ENCODE measurements at places on chromosomes 7 and 10.
A peak's percentile ranks its signal among the peaks of the same experiment; 100 is the strongest.

GRCh38 chr10:94846204-94846603 lies 83.7 kb downstream of the CYP2C19 start:
- no peak for DNase-seq

DNA sequence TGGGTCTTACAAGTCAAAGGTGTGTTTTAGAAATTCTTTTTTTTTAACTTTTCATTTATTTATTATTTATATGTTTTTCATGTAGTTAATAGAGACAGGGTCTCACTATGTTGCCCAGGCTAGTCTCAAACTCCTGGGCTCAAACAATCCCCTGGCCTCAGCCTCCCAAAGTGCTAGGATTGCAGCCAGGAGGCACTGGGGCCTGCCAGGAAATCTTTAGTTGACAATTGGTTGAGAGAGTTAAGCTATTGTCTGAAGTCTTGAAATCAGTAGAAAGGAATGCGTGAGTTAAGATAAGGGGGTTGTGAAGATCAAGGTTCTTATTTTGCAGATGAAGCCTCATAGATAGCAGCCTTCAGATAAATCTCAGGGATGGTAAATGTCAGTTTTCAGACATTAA lies 245.4 kb upstream of the GALNT17 start:
- DNase-seq: no peak

GRCh38 chr7:12921751-12922345 lies 234.4 kb downstream of the ARL4A start:
- no peak for DNase-seq

- peak; percentile 69 for DNase-seq
These were observed 15.3 kb downstream of the KCNH2 start for GRCh38 chr7:150962553-150963399.

DNA sequence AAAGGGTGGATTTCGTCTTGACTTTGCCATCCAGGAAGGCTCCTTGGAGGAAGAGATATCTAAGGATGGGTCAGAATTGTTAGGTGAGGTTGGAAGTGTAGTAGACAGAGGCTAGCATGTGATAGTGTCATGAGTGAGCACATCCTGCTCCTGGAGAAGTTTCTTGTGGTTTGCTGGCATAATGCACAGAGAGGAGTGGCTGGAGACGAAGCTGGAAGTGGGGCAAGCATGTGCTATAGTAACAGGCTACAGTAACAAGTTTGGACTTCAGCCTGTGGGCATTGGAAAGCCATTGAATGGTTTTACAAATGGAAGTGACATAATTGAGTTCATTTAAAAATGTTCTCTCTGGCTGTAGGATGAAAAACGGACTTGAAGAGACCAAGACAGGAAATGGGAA lies 175.6 kb upstream of the VWC2 start:
- no peak for DNase-seq

DNA sequence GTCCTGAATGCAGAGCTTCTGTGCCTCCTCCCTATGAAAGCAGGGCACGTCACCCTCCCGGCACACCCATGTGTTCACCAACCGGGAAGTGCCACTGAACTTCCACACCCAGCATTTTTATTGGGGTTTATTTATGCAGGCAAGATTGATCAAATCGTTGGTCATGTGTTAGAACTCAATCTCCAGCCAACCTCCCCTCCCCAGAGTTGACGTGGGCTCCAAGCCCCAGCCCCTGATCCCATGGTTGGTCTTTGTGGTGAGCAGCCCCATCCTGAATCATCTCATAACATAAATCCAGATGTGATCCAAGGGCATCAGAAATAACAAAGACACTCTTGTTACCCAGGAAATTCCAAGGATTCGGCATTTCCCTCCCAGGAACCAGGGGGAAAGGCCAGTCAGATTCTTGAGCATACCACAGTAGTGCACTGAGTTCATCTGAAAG lies 151.2 kb downstream of the TPST1 start:
- DNase-seq: no peak

DNA sequence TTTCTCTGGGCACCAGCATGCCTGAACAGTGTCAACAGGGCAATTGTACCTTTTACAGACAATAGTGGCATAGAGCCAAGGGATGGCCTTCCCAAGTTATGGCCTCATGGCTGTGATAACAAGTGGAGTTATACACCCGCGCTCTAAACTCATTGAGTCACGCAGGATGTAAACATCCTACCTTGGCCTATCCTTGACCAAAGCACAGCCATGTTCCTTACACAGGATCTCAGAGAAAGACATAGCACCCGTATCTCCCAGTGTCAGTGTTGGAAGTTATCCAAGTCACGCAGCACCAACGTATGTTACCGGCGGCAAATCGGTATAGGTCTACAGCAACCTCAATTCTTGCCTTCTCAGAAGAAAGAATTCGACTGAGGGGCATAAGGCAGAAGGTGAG lies 1654.9 kb upstream of the LRRTM3 start:
- DNase-seq: no peak

GRCh38 chr7:43530553-43531410 lies 52.1 kb upstream of the STK17A start:
- DNase-seq: no peak

- DNase-seq: no peak
These were observed 190.5 kb downstream of the PCLO start for GRCh38 chr7:82972135-82972534.

DNA sequence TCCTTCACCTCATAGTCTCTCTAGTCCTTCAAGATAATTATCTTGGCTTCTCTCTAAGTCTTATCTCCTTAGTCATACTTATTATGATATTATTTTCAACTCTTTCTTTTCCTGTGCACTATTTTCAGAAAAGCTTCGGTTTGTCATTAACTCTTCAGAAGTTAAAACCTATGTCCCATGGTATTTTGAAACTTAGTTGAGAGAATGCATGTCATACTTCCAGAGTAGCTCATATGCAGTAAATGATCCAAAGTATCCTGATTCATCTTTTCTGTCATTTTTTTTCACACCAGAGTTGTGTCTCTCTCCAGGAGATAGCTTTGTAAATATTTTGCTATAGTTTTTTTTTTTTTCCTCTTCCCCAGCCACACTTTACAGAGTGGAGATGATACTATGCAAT lies 1008.6 kb downstream of the NRG3 start:
- DNase-seq: no peak

GRCh38 chr10:29387269-29387668 lies 98.4 kb downstream of the LYZL1 start:
- no peak for DNase-seq

- DNase-seq: no peak
These were observed 5.4 kb upstream of the HSPB1 start for GRCh38 chr7:76296743-76297740.

GRCh38 chr10:45227456-45227855 lies 88.0 kb downstream of the OR13A1 start:
- DNase-seq: no peak

- DNase-seq: no peak
These were observed 21.0 kb downstream of the PLEKHA8 start for GRCh38 chr7:30049173-30049572.

DNA sequence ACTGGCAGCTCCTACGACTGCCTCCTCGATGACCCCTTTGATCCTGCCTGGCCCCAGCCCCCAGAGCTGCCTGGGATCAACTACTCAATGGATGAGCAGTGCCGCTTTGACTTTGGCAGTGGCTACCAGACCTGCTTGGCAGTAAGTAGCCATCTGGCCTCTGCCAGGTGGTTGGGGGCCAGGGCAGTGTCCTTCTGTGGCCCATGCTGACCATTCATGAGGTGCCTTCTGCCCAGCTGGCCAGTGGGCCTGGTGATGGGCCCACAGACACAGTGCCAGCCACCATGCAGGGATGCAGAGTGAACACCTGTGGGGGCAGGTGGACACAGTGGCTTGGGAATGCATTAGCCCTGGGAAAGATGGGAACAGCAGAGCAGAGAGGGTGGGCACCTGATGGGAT lies 50.0 kb downstream of the TBATA start:
- no peak for DNase-seq

DNA sequence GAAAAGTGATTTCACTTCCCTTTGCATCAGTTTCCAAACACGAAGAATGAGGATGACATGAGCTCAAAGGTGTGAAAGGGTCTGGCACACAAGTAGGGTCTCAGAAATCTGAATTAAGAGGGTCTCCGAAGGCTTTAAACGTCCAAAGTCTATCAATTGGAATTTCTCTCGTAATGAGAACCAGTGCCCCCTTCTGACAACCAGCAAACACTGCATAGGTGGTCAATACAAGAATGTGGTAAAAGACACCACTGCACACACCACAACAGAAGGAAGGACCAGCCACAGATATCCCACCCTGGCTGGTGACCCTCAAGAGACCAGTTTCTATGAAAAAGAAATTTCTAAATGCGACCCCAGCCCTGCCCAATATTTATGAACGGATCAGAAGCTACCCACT lies 78.1 kb downstream of the CALN1 start:
- no peak for DNase-seq

- no peak for DNase-seq
These were observed 1.8 kb downstream of the PALD1 start for GRCh38 chr10:70480239-70480861.

GRCh38 chr7:101565601-101566209 lies 63.4 kb downstream of the MYL10 start:
- DNase-seq: no peak

DNA sequence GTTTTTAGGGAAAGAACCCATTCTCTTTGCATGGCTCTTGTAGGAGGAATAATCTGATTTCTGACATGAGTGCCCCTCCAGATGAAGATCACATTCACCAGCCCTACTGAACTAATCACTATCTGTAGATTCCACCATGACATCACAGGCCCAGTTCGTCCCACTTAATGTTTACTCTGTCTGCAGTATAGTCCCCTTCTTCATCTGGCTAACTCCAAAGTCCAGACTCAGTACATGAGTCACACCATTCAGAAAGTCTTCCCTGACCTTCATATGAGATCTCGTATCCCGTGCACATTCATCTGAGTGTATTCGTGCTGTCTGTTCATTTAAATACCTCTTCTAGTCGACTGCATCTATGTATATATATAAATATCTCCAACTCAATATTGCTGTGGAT lies 366.5 kb upstream of the AKR1E2 start:
- no peak for DNase-seq

DNA sequence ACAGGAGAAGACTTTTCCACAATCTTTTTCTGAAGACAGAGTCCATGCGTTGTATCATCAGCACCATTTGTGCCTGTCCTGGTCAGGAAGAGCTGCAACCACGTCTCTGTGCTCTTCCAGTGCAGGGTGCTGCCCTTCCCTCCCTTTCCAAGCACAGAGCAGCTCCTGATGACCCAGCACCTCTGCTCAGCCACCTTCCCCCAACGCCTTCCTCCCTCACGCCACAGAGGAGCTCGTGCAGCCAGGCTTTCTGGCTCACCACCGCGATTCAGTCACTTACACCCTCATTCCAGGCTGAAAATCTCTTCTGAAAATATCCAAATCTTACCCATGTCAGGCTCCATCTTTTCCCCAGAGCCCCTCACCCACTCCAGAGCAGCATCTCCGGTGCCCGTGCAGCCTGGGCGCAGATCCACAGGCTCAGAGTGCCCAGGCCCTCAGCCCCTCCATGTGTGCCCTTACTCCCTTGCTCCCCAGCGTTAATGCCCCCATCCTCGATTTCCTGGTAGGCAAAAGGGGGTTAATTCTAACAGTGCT lies 181.5 kb downstream of the DIP2C start:
- no peak for DNase-seq

- no peak for DNase-seq
These were observed 94.9 kb downstream of the NXPH1 start for GRCh38 chr7:8528311-8528710.

GRCh38 chr10:28845009-28845682 lies 167.8 kb downstream of the BAMBI start:
- DNase-seq: no peak

GRCh38 chr7:44472843-44473242 lies 17.6 kb downstream of the NUDCD3 start:
- no peak for DNase-seq

- no peak for DNase-seq
These were observed 967 bp upstream of the GLI3 start for GRCh38 chr7:42237811-42238541.

DNA sequence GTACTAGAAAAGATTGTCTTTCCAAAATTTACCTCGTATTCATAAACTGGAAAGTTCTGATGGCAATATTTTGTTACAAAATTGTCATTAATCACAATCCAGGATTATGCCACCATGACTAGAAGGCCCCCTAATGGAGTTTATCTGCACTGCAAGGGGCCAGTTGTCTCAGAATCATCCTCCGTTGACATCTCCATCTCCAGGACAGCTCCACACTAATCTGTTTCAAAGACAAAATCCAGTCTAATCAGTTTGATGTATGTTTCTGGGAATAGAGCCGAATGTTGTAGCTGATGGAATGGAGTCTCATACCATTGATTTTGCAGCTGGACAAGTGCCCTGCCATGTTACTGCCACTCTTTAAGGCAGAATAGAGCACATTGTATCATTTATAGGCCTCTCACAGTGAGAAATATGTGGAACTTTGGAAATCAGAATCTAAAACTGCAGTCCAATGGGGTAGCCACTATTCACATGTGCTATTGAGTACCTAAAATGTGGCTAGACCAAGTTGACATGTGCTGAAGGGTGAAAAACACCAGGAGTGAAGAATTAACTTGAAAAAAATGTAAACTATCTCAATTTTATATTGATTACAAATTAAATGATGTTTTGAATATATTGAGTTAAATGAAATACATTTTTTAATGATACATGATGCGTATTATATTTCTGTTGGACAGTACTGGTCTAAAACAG lies 38.3 kb upstream of the TOMM7 start:
- no peak for DNase-seq

- DNase-seq: no peak
These were observed 5.6 kb downstream of the HTRA1 start for GRCh38 chr10:122466951-122467381.

GRCh38 chr7:14690075-14690474 lies 212.5 kb downstream of the DGKB start:
- DNase-seq: no peak

- no peak for DNase-seq
These were observed 7.0 kb downstream of the FAM53B start for GRCh38 chr10:124737221-124737620.

- no peak for DNase-seq
These were observed 9.5 kb upstream of the SUN1 start for GRCh38 chr7:822692-823276.

DNA sequence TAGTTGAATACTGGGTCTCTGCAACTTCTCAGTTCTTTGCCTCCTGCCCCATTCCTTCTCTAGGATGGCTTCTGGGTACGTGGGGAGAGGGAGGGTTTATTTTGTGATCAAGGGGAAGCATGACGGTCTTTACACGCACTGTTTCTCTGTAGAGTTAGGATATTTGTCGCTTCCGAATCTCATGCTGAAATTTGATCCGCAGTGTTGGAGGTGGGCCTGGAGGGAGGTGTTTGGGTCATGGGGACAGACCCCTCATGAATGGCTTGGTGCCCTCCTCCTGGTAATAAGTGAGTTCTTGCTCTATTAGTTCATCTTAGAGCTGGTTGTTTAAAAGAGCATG lies 311.2 kb downstream of the GALNT17 start:
- no peak for DNase-seq

- DNase-seq: no peak
These were observed 236.9 kb downstream of the SLC25A13 start for GRCh38 chr7:96084881-96085553.
